ENCODE measurements at places on chromosomes 4 and X.
A peak's percentile ranks its signal among the peaks of the same experiment; 100 is the strongest.

DNA sequence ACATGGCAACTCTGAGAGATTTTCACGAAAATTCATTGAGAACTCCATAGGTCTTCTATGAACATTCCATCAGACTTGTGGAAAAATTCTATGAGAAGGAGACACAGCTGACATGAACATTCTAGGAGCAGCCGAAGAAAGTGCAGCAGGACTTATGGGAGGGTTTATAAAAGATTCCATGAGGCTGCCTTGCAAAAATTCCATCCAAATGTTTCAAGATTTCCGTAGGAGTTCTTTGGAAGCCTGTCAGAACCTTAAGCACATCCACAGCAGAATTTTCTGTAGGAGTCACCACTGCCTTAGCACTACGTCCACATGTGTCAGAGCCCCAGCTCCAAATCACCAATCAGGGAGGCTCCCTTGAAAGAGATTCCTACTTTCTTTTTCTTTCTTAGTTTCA lies 67.0 kb upstream of the MSX1 start:
- no peak for DNase-seq

GRCh38 chr4:8305851-8306471 lies 36.4 kb downstream of the HTRA3 start:
- DNase-seq = no peak

GRCh38 chrX:15686818-15687685 lies 22.4 kb upstream of the CLTRN start:
- peak; percentile 11 for DNase-seq

- no peak for DNase-seq
Measured at GRCh38 chr4:87855559-87855958, 22.8 kb downstream of the MEPE start.

GRCh38 chrX:786441-786881 lies 155.9 kb downstream of the SHOX start:
- DNase-seq = no peak

DNA sequence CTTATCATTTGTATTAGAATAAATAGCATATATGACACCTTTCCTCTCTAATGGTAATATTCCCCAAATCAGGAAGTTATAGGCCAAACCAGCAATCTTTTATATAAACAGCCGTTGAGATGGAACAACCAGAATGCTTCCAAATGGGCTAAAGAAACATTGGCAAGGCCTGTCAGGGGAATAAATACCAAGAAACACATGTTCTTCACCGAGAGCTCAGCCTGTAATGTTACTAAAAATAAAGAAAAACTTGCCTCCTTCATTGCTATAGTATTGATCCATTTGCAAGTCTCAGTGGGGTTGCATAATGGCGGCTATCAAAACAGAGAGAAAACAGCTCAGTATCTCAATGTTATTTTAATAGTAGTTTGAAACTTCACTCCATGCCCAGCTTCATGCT lies 104.9 kb downstream of the FAM13A start:
- DNase-seq = no peak

DNA sequence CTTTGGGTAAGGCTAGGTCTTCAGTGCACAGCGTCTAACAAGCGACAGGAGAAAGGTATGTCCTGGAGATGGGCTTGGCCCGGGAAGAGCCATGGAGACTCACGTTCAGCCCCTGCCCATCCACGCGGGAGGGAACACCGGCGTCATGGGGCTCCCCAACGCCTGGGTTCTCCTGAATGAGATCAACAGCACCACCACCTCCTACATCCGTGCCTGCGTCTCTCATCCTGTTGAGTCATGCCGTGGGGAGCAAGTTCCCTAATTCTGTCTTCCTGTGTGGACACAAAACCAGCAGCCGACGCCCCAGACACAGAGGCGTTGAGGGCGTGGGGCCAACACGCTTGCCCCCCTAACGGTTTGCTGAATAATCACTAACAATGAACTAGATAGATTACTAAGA lies 20.1 kb upstream of the IL3RA start:
- no peak for DNase-seq

- DNase-seq = no peak
Measured at GRCh38 chr4:106368678-106369077, at the start of gene GIMD1. GIMD1 (minus strand) TSS chr4:106368778; CDS start chr4:106367435, 1,343 bp downstream.

- DNase-seq = no peak
Measured at GRCh38 chr4:77001907-77002306, 52.4 kb downstream of the SEPTIN11 start.

DNA sequence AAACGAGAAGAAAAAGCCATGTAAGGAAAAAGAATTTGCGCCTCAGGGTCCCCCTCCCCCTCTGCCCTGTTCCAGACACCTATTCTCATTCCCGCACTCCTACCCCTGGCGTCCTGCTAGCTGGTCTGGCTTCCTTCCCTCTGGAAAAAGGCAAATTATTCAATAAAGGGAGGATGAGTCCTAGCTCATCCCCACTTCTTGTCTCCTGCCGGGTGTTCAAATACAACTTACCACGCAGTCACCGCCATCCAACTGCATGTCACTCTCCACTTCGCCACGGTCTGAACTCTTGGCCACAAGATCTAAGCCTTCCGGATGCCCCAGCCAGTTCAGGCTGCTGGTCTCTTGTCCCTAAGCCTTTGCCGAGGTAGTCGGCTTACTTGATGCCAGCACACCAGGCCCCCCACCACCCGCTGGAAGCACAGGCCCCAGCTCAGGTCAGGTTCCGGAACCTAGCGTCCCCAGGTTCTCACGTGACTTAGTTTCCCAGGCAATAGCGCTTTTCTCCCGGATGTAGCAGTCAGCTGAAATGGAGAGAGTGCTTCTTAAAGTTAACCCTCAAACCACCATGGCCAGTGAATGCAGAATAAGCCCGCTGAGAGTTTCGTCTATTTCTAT lies 209.6 kb upstream of the SPIN4 start:
- peak; percentile 74 for DNase-seq

GRCh38 chr4:155450676-155451075 lies 73.9 kb upstream of the MAP9 start:
- DNase-seq = no peak

DNA sequence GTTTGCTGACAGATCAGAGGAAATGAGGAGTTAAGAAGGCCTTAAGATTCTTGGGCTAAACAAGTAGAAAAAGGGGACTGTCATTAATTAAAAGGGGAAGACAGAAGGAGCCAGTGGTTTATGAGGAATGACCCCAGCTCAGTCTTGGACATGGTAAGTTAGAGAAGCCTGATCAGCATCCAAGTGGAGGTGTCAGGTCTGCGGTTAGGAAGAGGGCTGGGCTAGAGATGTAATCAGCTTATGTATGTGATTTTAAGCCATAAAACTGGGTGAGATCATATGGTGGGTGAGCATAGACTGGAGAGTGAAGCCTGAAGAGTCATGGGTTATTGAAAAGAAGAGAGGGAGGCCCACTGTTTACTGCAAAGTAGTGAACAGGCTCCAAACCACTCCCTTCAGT lies 246.1 kb downstream of the NR3C2 start:
- DNase-seq = no peak

- DNase-seq = peak; percentile 33
Measured at GRCh38 chr4:153785910-153786721, 2.8 kb downstream of the SFRP2 start.

GRCh38 chr4:8307121-8307520 lies 37.6 kb downstream of the HTRA3 start:
- no peak for DNase-seq

DNA sequence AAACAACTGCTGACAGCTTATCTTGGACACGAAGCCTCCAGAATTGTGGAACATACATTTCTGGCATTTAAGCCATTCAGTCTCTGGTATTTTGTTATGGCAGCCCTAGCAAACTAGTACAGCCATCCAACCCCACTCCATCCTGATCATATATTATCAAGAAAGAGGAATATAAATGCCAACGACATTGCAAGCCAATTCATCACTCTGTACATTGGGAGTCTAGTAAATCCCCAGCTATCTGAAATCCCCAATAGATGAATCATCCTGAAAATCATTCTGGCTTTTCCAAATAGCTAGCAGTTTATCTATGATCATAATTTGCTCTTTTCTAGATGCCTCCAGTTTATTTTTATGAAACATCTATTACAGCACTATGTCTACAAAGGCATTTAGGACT lies 41.1 kb downstream of the FRMD7 start:
- DNase-seq = no peak

GRCh38 chr4:183304067-183304466 lies 16.0 kb downstream of the CLDN22 start:
- no peak for DNase-seq

DNA sequence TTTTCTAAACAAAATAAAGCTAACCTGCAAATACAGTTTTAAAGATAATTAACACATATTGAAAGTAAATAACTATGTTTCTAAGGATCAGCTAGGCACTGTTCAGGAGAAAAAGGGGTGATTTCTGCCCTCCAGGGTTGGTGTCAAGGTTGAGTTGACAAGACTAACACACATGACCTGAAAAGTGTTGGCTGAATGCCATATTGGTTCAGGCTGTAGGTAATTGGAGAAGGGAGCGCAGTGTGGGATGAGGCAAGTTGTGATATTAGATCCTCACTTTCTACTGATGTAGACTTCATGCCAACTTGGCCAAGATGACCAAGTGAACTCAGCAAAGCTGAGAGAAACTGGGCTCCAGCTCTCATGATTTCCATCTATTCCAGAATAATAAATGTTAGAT lies 42.2 kb downstream of the PPM1K start:
- no peak for DNase-seq

DNA sequence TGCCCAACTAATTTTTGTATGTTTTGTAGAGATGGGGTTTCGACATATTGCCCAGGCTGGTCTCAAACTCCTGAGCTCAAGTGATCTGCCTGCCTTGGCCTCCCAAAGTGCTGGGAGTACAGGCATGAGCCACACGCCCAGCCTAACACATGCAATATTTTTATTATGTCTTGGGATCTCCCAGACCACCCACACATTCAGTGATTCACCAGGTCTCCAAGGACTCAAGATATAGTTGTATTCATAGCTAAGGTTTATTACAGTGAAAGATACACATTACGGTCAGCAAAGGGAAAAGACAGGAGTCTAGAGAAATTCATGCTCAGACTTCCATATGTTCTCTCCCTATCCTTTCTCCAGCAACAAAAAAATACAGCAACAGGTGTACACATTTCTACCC lies 25.5 kb upstream of the FAM120C start:
- no peak for DNase-seq

Data from urothelium cell line (cell line).